ENCODE measurements at places on chromosomes 3 and 15.

GRCh38 chr3:4503050-4503449 is 9.9 kb downstream of the ITPR1 start:
- no peak for DNase-seq

DNA sequence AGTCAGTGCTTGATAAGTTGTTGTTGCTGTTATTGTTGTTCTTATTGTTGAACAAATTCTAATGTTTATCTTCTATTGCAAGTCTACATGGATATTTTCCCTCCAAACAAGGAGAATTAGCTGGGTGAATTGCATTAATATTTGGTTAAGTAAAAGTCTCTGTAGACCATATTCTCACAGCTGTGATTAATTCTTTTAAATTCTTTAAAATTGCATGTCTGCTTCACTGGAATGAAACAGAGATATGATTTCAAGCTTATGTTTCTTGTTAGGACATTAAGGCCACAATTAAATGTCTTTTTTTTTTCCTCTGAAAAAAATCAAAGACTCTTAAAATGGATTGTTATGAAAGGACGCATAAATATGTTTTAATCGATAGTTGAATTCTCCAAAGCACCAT is 153.4 kb downstream of the EBLN2 start:
- no peak for DNase-seq

- no peak for DNase-seq
Observed at GRCh38 chr3:130345487-130346079, at the start of gene COL6A5. TSS of gene COL6A5 (plus strand) at chr3:130345672. CDS start at chr3:130373639, 27,967 bp downstream.

GRCh38 chr3:40099871-40100270 is 209.6 kb upstream of the EIF1B start:
- no peak for DNase-seq

GRCh38 chr15:65400760-65401610 is 21.8 kb downstream of the IGDCC4 start:
- no peak for DNase-seq

DNA sequence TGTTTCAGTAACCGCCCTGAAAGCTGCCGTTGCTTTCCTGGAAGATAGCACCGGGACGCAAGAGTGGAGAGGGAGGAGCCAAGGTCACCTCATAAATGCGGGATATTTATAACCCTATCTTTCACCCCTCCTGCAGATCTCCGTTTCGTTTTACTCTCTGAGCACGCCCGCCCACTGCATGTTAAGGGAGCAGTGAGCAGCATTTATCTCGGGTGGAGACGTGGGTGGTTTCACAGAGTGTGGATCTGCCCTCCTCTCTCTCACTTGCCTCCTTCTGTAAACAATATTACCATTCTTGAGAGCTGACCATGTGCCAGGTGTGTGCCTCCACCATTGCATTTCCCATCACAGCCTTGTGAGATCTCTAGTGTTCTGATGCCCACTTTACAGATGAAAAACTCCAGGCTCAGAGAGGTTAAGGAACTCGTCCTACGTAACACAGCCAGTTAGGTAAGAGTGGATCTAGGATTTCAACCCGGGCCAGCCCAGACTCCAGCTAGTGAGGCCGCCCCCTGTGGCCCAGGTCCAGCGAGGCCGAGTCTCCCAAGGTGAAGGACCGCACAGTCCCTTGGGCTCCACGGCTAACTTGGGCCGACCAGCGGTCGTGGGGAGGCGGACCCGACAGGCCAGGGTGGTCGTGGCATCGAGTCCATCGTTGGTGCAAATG is 16.9 kb upstream of the SEMA4B start:
- DNase-seq, result no peak

Measured in T-cell (primary cell).